ENCODE measurements at places on chromosomes 2 and 18. TPM values are rescaled to one million over a fixed set of nuclear protein-coding genes. Genes with fewer than 3 reads are reported as not detected.

GRCh38 chr2:24115057-24115456 is 8.1 kb downstream of the PFN4 start:
- H3K4me3 ChIP-seq, result no peak overlapping the region
- H3K4me1 ChIP-seq, result no peaks in the 10 kb centered on the region
- H3K27me3 ChIP-seq, result no peaks in the 10 kb centered on the region

The PDCD1 gene
- 24.3 TPM for total RNA-seq

The CAPN13 gene
- not detected for total RNA-seq

GRCh38 chr18:49562481-49563129 is 748 bp downstream of the LIPG start:
- H3K27ac ChIP-seq, result no peak overlapping the region
- peaks cover 27% of the 10 kb centered on the region for H3K4me1 ChIP-seq
- H3K27me3 ChIP-seq, result peaks cover 88% of the 10 kb centered on the region
- peak overlapping the region; percentile 75 for H3K4me3 ChIP-seq

All from activated naive CD8-positive, alpha-beta T cell treated with anti-CD3 and anti-CD28 coated beads for 36 hours (primary cell).